ENCODE measurements at places on chromosomes 3 and 15.
A peak's percentile ranks its signal among the peaks of the same experiment; 100 is the strongest.

GRCh38 chr15:40006003-40006402, 33.0 kb downstream of the SRP14 start:
- DNase-seq: no peak

- no peak for DNase-seq
Measured at GRCh38 chr3:50289130-50289529, 3.1 kb downstream of the IFRD2 start.

DNA sequence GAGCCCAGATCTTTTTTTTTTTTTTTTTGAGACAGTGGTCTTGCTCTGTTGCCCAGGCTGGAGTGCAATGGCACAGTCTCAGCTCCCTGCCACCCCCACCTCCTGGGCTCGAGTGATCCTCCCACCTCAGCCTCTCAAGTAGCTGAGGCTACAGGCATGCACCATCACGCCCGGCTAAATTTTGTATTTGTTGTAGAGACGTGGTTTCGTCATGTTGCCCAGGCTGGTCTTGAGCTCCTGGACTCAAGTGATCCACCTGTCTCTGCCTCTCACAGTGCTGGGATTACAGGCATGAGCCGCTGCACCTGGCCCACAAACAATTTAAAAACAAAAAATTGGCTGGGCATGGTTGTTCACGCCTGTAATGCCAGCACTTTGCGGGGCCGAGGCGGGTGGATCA, 22.6 kb upstream of the SLC6A6 start:
- no peak for DNase-seq

DNA sequence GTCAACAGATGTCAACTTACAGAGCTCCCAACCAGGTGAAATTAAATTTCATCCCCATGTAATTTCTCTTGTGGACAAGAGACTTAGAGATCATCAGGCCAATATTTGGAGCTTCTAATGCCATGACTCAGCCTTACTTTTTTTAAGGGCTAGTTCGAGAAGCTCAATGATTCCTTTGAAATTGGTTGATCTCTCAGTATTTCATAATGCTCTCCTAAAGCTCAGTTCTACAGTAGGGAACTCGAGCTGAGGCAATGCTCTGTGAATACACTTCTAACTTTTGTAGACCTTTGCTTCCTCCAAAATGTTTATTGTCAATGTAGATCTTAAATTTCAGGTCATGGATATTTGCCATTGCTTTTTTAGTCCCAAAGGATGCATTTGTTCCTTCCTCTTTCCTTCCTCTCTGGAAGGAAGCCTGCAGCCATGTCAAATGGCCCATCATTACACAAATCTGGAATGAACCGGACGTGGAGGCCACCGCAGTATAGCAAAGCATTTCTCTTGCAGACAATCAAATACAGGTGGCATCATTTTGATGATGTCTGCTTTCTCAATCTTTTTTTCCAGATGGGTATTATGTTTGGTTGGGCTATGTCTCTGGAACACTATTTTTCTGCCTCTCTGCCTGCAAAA, 28.3 kb downstream of the STARD5 start:
- no peak for DNase-seq

GRCh38 chr3:30544812-30545211, 61.6 kb upstream of the TGFBR2 start:
- no peak for DNase-seq

DNA sequence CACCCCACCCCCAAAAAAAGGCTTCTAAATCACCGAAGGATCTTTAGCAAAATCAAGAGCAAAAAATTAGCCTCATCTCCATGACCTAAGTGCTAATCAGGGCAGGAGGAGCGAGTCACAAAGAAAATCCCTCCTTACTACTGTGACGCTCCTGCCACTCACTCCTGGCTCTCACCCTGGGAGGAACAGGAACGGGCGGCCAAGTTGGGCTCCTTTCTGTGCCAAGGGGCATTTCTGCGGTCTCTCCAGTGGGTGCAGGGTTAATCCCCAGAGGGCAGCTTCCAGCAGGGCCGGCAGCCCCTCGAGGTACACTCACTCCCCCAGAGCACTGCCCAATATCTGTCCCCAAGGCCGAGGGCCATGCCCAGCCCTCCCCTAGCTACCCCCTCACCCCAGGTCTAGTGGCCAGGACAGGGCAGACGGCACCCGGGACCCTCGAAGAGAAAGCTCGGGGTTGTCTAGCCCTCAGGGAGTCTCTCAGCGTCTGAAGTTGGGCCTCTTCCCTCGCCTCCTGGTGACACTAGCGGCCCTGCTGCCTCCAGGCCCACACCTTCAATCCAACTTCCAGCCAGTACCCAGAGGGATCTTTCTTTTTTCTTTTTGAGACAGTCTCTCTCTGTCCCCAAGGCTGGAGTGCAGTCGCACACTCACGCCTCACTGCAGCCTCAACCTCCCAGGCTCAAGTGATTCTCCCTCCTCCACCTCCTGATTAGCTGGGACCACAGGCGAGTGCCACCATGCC, 706 bp downstream of the CAV3 start:
- DNase-seq: no peak

- no peak for DNase-seq
Measured at GRCh38 chr3:72587282-72587681, 261.0 kb downstream of the SHQ1 start.

DNA sequence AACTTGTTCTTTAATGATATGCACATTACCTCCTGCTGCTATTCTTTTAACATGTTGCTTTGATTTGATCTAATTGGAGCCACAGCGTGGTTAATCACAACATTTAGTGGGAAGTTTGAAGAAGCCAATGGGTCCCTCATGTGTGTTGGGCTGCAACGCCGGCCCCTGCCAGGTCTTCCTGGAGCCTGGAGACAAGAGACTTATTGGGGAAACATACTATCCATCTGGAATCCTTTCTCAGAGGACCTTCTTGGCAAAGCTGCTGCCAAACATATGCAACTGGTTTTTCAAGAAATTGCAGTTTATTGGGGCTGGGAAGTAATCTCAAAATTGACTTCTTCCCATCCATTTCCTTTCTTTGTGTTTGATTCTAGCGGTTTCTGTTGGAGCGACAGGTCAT, 396.3 kb upstream of the PROK2 start:
- DNase-seq: no peak

GRCh38 chr15:82159922-82160321, 102.6 kb downstream of the EFL1 start:
- peak; percentile 78 for DNase-seq

- peak; percentile 74 for DNase-seq
Measured at GRCh38 chr3:193040836-193041672, 123.4 kb upstream of the MB21D2 start.

GRCh38 chr15:74835312-74835823, 7.6 kb downstream of the ULK3 start:
- peak; percentile 96 for DNase-seq

DNA sequence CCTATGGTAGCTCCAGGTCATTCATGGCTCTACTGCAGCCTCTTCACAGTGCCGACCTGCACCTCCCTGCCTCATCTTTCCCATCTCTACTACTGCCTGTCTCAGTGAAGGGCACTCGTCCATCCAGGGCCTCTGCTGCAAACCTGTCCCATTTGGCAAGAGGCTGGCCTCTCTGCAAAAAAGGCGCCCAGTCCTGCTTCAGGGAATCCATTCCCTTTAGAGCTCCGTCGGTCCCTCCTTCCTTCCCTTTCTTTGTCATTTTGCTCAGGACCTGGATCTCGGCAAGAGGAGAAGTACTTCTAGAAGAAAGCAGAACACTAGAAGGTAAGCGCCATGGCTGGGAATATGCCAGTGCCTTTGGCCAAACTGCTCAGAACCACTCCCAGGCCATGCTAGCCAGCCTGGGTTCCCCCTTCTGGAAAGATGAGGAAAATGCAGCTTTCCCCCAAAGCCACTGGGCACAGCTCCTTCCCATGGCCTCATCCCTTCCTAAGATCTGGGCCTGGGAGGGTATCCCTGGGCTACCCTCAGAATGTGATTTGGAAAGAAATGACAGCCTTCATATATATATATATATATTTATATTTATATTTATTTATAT, 6.4 kb upstream of the ISL2 start:
- DNase-seq: peak; percentile 78

GRCh38 chr15:62326460-62327011, 161.5 kb upstream of the C2CD4B start:
- no peak for DNase-seq

GRCh38 chr3:194731506-194732073, 45.9 kb downstream of the FAM43A start:
- DNase-seq: no peak

- no peak for DNase-seq
Measured at GRCh38 chr3:144257381-144257780, 285.8 kb downstream of the DIPK2A start.

- DNase-seq: no peak
Measured at GRCh38 chr3:187000711-187001151, 70.4 kb downstream of the ST6GAL1 start.

DNA sequence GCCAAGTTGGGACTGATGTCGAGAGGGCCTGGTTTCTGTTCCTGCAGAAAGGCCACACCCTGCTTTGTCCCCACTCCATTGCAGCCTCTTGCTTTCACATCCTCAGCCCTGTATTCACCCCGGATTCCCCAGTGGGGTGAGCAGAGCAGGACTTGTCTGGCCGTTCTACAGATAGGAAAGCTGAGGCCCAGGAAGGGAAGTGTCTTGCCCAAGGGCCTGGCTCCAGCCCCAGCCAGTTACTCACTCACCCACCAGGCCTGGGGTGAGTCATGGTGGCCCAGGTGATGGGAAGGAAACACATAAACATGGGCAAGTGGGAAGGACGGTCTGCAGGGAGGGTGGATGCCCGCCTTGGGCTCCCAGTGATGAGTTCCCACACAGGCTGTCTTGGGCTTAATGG, 6.1 kb upstream of the DUSP7 start:
- no peak for DNase-seq

DNA sequence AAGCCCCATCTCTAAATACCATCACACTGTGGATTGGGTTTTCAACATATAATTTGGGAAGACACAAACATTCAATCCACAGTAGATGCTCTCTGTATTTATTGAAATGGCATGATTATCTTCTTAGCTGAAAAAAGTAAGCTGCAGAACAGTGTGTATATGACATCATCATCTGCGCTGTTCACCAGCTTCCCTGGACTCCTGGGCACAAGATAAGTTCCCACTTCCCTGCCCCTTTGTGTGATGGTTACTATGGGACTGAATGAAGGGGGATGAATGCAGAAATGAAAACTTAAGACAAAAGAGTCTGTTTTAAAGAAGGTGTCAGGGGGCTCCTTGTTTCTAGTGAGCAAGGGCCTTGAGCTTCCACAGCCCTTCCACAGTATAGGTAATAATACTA, 20.0 kb upstream of the GPD1L start:
- DNase-seq: no peak

- no peak for DNase-seq
Measured at GRCh38 chr15:38176691-38177090, 75.9 kb upstream of the SPRED1 start.

- peak; percentile 65 for DNase-seq
Measured at GRCh38 chr3:46276497-46277099, 34.3 kb downstream of the CCR3 start.

DNA sequence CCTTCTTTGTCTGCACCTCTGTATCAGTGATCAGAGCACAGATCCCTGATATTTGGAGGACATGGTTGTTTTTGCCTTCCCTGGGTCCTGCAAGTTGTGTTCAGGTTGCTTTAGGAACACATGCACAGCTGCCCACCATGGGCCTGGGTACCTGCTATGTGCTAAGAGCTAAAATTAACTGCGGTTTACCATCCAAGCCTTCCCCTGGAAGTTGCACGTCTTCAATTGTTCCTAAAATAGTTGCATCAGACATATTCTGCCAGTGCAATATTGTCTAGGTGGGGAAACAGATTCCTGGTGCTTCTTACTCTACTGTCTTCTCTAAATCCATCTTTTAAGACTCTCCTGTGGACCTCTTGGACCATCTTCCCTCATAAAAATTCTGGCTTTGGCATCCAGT, 80.9 kb downstream of the PDE8A start:
- DNase-seq: no peak

GRCh38 chr3:141432904-141433303, 53.9 kb upstream of the RASA2 start:
- DNase-seq: no peak

GRCh38 chr15:60002528-60003218, 1.4 kb upstream of the FOXB1 start:
- DNase-seq: no peak

Data from mesendoderm (in vitro differentiated cells).